NCI-H510A (cell line): ENCODE measurements at places on chromosomes 7 and 10.

GRCh38 chr7:31432836-31433340, 81.0 kb upstream of the ITPRID1 start:
- no peak for DNase-seq

DNA sequence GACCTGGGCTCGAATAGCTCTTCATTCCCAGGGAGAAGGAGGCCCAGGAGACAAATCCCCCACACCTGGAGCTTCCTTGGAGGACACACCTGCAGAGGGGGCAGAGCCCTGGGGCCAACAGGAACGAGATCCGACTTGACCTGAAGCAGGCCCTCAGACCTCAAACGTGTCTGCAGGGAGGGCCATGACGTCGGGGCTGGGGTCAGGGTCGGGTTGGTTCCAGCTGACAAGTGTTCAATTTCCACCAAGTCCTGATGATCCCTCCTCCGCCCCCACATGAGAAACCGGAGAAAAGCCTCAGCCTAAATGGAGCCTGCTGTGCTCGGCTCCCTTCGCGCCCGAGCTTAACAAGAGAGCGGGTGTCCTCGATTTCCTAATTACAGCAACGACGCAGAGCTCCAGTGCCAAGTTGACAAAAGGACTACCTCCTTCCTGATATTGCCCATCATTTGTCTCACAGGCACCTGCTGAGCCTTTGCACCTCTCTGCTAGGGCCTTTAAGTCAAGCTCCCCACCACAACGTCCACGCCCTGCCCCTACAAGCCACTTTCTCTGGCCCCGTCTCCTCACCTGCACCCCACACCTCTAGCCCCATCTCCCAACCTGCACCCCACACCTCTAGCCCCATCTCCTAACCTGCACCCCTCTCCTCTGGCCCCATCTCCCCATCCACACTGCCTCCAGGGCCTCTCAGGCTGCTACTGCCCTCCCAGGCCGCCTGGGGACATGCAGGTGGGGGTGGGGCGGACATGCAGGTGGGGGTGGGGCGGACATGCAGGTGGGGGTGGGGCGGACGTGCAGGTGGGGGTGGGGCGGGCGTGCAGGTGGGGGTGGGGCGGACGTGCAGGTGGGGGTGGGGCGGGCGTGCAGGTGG, 519.4 kb downstream of the GLRX3 start:
- no peak for DNase-seq

DNA sequence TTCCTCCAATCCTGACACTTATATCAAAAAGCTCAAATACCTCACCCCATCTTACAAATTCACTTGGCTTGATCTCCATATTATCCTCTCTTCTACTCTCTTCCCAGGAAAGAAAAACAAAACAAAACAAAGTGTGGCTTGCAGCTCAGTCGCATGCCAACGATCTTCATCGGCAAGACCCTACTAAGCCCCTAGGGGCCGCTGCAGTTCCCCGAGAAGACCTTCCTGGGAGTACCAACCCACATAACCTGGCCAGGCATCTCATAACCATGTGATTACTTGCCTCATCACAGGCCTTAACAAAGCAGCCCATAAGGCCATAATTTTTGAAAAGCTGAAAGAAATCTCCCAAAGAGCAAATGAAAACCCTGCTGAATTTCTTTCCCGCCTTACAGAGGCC, 103.7 kb downstream of the ZNF92 start:
- no peak for DNase-seq

- DNase-seq: no peak
Observed at GRCh38 chr10:70362328-70362727, 20.1 kb downstream of the LRRC20 start.

DNA sequence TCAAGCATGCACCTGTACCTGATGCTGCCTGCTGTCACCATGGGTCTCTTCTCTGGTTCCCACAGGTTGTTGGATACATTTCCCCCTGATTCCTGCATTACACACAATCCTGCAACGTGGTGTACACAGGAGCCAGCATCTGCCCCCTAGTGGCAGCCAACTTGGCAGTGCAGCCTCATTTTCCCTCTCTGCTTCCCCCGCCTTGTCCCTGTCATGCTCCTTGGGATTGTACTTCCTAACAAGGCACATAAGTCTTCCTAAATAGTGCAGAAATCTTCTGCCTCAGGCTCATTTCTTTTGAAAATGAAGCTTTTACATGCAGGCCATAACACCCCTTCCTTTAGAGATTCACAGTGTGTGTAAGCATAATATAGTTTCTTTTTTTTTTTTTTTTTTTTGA, 387.5 kb downstream of the CCSER2 start:
- DNase-seq: no peak

GRCh38 chr7:136698977-136699376, 169.5 kb upstream of the CHRM2 start:
- no peak for DNase-seq

DNA sequence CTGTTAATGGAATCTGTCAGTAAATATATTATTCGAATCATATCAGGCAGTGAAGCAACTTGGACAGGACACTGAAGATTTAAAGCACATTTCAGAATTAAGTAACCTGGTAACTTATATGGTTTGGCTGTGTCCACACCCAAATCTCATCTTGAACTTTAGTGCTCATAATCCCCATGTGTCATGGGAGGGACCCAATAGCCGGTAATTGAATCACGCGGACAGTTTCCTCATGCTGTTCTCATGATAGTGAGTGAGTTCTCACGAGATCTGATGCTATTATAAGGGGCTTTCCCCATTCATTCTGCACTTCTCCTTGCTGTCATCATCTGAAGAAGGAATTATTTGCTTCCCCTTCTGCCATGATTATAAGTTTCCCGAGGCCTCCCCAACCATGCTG, 83.2 kb upstream of the COL1A2 start:
- no peak for DNase-seq

DNA sequence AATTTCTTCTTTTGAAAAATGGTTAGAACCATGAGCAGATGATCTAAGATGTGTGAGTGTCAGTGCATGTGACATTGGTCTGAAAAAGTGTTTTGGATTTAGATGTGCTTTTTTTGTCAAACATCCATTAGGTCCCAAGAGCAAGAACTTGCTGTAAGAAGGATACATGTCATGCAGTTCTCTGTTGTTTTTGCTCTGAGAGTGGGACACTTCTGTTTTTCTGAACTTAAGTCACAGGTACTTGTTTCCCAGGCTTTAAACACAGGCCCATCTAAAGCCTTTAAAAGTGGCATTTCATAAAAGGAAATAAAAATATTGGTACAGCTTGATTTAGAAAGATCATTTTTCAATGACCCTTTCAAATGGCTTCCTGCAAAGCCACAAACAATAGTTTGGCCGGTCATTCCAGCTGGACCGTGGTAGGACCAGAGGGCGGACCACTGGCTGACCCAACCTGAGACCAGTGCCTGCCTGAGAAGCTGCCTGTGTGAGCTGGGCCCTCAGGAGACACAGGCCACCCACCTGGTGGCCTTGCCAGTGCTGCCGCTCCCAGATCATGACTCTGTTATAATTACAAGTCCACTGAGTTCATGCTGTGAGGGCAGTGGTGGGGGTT, 92.7 kb downstream of the EEPD1 start:
- no peak for DNase-seq

GRCh38 chr7:149261316-149261828, 624 bp upstream of the ZNF783 start:
- DNase-seq: no peak

GRCh38 chr10:71493741-71494140, 97.0 kb downstream of the CDH23 start:
- DNase-seq: no peak

DNA sequence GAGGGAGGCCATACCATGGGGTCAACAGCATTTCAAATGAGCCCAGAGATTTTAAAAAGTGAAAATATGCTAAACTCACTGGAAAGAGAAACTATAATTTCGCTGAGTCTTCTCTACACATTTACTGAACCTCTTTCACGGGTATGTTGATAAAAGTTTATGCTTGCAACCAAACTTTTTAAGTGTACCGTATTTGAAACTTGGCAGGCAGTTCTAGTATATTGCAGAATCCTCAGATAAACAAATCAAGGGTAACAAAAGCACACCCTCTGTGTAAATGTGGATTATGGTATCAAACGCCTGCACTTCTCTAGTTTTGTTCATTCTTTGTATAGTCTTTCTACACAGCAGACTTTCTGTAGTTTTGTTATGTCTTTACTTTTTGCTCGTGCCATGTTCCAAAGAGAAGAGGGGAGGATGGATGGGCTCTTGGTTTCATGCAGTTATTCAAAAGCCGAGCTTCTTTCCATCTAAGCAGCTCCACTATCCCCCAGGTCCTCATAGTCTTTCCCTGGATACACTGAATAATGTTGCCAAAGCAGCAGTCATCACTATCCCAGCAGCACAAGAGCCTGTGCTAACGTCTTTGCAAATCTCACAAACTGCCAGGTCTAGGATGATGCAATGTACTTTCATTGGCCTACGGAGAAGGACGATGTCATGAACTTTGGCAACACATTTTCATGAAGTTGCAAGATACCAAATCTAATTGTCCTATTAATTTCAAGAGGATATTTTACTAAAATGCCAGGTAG, 131.2 kb downstream of the MPP7 start:
- no peak for DNase-seq

DNA sequence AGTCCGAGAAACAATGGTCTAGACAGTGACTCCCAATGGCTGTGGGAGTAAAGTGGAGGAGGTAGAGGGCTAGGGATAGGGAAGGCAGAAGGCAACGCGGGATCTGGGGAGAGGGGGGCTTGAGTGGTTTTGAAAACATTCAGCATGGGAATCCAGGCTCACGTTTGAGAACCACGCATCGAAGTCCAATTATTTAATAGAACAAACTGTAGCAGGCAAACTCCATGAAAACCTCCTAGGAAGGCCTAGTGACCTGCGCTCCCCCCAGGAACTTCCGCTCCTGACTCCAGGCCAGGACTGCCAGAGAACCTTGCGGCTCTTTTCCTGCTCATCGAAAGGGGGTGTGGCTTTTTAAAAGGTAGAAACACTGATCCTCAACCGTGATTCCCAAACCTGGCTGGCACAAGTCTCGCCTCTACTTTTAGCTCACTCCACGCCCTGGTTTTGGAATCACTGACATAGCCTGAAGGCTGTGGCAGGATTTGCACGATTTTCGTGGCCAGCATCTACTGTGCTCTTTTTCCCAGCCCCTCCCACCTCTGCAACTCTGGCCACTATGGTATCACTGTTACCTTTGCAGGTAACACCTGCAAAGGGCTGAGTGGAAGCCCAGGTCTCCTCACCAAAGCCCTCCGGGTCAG, 43.4 kb downstream of the MYOF start:
- peak; percentile 85 for DNase-seq

DNA sequence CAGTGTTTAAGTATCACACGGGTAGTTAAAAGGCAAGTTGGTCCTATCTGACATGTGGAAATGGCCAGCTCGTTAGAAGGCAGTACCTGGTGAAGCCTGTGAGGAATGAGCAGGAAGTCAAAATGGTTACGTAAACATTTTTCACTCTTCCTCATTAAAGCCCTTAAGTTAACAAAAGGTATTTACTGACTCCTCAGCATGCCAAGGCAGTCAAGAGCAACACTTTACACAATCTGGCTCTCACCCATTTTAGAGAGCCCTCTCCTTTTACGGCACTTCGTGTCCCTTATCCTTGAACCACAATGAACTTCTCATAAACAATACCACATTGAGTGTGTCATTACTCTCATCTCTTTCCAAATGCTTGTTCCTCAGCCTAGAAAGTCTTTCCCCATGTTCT, 11.0 kb upstream of the RSBN1L start:
- DNase-seq: no peak

DNA sequence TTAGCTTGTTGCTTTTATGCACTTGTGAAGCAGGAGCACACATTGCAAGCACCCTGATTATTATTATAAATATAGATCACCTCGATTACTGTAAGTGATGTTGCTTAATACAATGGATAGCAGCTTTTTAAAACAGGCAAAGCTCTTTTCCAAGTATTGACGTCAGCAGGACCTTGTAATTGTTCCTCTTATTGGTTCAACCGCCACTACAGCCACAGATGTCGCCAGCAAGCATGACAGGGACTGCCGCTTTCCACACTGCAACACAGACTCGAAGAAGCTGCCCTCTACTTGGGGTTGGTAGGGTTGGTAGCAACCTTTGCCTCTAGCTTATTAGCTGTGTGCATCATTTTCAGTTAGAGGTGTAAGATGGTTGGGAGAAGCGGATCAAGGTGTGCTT, 167.6 kb downstream of the ZNF365 start:
- DNase-seq: no peak

GRCh38 chr10:132746801-132747625, 38.9 kb downstream of the NKX6-2 start:
- no peak for DNase-seq

DNA sequence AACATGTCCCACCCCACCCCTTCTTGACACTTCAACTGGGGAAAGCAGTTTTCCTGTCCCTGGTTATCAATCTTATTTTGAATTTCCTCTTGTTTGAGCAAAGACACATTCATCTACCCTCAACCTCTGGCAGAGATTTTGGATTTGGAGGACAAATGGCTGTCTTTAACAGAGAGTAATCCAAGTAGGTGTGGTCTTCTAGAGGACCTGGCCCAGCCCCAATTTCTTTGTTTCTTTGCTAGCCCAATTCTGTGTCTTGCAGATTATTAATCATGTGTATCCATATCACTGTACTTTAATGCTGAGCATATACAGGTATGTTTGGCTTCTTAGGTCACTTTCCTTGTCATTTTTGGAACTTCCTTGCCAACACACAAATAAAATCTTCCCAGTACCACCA, 58.8 kb upstream of the ADCY1 start:
- DNase-seq: no peak

DNA sequence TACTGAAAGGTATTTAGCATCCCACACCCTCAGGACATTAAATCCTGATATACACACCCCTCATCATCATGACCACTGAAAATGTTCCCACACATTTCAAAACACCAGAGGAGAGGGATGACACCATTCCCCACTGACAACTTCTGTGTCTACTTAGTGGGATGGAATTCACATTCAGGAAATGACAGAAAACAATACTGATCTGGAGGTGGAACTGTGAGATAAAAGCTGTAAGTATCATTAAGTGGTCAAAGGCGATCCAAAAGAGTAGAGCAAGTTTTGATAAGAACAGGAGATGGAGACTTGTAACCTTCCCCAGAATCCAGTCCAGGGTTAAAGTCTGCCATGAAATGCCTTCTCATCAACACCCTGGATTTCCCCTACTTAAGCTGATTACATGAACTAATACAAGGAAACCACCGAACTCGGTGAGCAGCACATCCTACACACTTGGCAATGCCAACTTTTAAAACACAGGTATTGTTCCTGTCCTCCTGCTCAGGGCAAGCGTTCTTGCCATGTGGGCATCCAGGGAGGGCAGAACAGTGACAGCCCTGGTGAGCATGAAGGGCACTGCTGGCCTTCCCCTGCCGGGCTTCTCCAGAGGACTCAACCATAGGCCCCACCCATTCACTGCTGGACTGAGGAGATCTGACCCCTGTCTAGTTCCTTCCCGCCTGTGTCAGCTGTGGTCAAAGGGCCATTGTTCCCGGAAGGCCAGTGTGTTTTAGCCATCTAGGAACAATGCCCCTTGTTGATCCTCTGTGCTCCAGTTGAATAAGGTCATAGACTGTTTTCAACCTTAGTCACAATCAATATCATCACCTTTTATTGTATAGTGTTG, 85.0 kb downstream of the SGMS1 start:
- DNase-seq: no peak

GRCh38 chr10:117175215-117175900, 21.9 kb upstream of the KCNK18 start:
- no peak for DNase-seq
